ENCODE measurements at places on chromosomes 3 and 15.

GRCh38 chr3:98702166-98702565 lies 61.0 kb upstream of the ST3GAL6 start:
- DNase-seq: no peak

DNA sequence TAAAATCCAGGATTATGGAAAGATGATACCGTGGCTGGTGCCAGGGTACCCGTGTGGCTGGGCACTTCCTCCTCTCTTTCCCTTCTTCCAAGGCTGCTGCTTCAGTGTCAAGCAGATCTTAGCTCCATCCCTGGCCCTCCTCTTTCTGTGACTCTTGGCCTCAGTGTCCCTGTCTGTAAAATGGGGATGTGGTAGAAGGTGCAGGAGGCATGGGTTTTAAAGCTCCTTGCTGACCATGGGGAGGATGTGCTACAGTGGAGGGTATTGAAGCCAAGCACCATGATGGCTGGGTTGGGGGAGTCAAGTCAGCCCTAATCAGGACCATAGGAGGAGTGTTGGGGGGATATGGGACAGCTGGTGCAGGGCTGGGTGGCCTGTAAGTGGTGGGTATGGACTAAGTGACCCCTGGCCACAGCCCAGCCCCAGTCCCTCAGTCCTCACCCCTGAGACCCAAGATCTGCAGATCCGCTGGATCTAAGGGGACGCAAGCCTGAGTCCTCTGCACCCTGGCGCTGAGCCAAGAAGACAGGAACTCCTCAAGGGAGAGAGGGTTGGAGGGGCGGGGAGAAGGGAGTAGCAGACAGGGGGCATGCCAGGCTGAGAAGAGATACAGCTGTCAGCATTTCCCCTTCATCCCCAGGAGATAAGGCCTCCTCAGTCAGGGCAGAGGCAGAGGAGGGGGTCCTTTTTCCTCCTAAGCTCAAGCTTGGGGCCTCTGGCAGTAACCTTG lies 12.0 kb downstream of the PTH1R start:
- no peak for DNase-seq

GRCh38 chr3:133467780-133468179 lies 67.9 kb downstream of the BFSP2 start:
- DNase-seq: no peak

DNA sequence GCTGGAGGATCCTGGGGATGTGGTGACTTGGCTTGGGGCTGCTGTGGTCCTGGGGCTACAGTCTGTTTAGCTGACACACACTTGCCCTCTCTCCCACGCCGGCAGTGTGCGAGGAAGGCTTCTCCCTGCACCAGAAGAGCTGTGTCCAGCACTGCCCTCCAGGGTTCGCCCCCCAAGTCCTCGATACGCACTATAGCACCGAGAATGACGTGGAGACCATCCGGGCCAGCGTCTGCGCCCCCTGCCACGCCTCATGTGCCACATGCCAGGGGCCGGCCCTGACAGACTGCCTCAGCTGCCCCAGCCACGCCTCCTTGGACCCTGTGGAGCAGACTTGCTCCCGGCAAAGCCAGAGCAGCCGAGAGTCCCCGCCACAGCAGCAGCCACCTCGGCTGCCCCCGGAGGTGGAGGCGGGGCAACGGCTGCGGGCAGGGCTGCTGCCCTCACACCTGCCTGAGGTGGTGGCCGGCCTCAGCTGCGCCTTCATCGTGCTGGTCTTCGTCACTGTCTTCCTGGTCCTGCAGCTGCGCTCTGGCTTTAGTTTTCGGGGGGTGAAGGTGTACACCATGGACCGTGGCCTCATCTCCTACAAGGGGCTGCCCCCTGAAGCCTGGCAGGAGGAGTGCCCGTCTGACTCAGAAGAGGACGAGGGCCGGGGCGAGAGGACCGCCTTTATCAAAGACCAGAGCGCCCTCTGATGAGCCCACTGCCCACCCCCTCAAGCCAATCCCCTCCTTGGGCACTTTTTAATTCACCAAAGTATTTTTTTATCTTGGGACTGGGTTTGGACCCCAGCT lies 2.9 kb upstream of the FES start:
- no peak for DNase-seq

- no peak for DNase-seq
Observed at GRCh38 chr3:53038679-53039375, 7.0 kb downstream of the SFMBT1 start.

GRCh38 chr15:39301589-39301999 lies 279.3 kb upstream of the THBS1 start:
- DNase-seq: no peak

DNA sequence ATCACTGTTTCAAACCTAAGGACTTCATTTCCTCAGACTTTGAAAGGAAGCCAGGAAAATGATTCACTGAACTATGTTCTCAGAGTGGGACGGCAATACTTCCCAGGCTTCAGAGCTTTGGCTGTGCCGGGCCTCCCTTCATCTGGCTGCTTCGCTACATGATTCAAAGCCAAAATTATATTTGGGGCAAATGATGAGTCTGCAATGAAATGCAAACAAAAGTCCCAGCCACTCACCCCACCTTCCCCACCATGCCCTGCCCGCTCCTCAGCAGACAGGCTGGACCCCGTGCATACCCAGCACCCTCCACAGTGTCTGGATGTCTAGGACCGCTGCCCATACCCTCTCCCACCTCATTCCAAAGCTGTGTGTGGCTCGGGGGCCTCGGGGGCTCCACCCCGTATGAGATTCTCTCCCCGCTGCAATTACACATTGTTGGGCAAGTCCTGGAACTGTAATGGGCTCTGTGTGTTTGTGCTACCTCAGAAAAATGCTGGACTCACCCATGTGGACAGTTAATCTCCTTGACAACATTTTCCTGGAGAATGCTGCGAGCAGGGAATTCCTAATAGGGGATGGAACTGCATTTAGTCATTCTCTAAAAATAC lies 32.2 kb downstream of the ATP10A start:
- no peak for DNase-seq

DNA sequence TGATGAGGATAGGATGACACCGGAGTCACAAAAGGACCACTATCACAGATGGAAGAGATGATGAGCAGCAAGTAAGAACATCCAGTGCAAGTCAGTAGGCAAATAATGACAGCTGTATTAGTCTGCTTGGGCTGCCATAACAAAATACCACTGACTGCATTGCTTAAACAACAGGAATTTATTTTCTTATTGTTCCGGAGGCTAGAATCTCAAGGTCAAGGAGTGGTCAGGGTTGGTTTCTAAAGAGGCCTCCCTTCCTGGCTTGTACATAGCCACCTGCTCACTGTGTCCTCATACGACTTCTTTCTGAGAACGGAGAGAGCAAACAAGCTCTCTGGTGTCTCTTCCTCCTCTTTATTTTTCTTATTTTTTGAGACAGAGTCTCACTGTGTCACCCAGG lies 380.7 kb downstream of the PLOD2 start:
- DNase-seq: no peak

DNA sequence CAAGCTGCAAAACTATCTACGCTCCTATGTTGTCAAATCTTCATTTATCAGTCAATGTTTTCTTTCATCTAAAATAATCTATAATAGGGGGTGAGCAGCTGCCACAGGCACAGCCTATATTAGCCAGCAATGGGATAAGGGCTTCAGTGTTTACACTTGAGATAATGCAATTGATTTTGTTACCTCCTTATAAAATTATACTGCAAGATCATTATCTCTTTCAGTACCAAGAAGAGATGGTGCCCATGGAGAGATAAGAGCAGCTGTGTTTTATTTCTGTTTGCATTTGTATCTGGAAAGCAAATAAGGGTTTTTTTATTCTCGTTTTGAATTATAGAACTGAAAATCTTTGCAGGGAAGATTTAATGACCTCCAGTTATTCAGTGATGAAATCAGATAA lies 68.9 kb downstream of the PLD1 start:
- DNase-seq: no peak

Measured in HepG2 (cell line).